Frontal cortex (tissue), 4 donors: ENCODE measurements at places on chromosomes 1 and 21. TPM values are rescaled to one million over a fixed set of nuclear protein-coding genes. Genes with fewer than 3 reads are reported as not detected.

The OR2L5 gene
- total RNA-seq, result 0.41 TPM

DNA sequence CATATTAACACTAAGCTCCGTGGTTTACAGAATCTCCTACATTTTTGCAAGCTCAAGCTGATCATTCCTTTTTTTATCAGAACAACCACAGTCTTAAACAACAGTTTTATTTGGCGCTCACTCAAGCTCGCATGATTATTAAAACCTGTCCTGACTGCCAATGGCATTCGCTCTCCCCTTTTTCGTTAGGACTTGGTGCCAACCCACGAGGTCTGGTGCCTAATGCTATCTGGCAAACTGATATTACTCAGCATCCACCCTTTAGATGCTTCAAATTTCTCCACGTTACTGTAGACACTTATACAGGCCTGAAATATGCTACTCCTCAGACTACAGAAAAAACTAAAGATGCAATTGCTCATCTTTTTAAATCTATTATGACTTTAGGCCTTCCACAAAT, 23.0 kb upstream of the ITLN1 start:
- DNase-seq, result no peak

The CYP4A22 gene
- total RNA-seq, result not detected

DNA sequence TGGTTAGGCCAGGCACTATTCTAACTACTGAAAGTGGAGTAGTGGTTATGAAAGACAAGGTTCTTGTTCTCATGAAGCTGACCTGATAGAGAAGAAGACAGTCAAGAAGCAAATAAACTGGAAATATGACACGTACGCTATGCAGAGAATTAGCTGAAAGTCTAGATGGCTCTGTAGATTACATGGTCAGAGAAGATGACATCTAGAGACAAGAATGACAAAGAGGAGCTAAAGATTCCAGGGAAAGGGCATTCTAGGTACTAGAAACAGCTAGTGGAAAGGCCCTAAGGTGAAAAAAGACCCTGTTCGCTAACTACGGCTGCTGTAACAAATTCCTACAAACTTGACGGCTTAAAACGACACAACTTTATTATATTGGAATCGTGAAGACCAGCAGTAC, 68.0 kb upstream of the NRIP1 start:
- DNase-seq, result no peak

DNA sequence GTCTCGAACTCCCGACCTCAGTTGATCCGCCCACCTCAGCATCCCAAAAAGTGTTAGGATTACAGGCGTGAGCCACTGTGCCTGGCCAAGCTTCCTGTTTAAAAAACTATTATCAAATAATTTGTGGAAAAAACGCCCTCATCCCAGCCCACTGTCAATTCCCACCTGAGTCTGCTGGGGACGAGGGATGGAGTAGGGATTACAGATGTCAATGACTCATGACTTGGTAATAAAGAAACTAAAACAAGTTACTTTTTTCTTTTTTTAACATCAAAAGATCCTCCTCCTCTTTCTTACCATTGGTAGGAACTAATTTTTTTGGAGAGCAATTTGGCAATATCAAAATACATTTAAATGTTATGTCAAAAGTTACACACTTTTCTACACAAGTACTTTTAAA, 9.7 kb downstream of the CNN3 start:
- no peak for DNase-seq

- peak; percentile 79 for DNase-seq
These were observed 699 bp upstream of the NES start for GRCh38 chr1:156677616-156678596.

The ATP6V1G3 gene
- total RNA-seq, result not detected

DNA sequence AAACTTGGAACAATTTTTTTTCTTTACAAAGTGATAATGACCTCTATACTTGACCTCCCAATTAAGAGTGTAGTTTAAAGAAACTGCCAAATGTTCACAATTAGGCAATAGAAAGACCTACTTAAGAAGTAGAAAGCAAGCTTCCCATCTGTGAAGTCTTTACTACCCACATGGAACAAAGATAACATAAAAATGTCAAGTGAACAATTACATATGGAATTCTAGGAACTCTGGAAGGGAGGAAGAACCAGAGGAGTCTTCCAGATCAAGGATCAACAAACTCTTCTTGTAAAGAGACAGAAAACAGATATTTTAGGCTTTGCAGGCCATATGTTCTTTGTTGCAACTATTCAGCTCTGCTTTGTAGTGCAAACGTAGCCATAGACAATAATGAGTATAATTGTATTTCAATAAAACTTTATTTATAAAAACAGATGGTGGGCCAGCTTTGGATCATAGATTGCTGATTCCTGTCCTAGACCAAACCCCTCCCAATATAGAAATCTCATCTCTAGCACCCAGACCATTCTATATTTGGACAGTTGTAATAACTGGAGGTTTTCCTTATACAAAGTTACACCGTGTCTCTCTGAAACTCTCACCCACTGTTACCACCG, 68.4 kb upstream of the MAGI3 start:
- no peak for DNase-seq

GRCh38 chr1:176531036-176531435, 68.1 kb downstream of the PAPPA2 start:
- DNase-seq, result no peak

- no peak for DNase-seq
These were observed 53.5 kb downstream of the S1PR1 start for GRCh38 chr1:101290119-101290921.
